Fibroblast of lung (primary cell): ENCODE measurements at places on chromosomes 12 and 14.

GRCh38 chr12:116441292-116441691 lies 117.9 kb upstream of the MAP1LC3B2 start:
- DNase-seq = no peak
- H3K27me3 ChIP-seq = no peaks in the 10 kb centered on the region
- H3K4me1 ChIP-seq = no peaks in the 10 kb centered on the region
- H3K36me3 ChIP-seq = no peaks in the 10 kb centered on the region
- no peak overlapping the region for H3K4me3 ChIP-seq

DNA sequence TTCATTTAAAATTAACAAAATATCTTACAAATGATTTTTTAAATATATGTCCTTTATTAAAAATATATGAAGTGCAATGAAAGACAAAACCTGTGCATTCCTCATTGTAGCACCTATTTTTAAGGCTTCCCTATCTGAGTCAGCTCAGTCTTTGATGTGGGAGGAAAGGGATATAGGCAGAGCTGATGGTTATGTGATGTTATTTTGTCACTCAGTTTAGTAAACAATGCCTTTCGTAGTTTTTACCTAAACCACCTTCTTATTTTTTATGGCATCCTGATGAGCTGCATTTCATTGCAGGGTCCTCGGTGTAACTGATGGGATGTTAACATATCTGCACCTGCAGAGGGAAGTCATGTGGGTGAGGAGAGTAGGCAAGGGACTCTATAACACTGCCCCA lies 58.9 kb upstream of the FRMD6 start:
- H3K4me1 ChIP-seq = peaks cover 5% of the 10 kb centered on the region
- H3K4me3 ChIP-seq = no peak overlapping the region
- H3K27me3 ChIP-seq = no peaks in the 10 kb centered on the region
- no peak for DNase-seq
- H3K36me3 ChIP-seq = no peaks in the 10 kb centered on the region

DNA sequence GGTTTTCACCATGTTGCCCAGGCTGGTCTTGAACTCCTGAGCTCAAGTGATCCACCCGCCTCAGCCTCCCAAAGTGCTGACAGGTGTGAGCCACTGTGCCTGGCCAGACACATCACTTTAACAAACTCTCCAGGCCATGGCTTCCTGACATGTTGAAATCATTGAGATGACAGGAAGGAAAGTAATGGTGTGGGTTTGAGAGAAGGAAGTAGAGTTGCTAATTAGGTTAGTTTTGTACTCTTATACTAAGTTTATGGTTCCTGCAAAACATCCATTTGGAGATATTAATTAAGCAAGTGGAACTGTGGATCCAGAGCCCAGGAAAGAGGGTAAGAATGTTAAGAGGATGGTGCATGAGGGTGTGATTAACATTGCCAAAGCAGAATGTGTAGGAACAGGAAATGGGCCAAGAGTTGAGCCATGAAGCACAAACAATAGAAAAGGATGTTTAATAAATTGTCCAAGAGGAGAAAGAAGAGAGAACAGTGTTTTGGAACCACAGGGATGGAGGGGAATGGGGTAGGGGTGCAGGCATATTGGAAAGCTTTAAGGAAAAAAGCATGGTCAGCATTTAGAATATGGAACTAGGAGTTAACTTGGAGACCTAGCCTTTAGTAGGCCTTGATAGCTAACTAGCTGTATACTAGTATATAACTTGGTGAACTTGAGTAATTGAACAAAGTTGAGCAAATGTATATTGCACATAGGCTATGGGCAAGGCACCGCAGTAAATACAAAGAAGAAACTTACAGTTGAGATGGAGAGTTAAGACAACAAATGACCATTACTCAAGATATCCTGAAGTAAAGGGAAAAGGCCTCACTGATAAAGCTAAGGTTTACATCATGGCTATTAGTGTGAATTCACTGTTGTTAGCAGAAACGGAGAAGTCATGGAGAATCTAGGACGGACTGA lies 91.3 kb upstream of the DNM1L start:
- no peaks in the 10 kb centered on the region for H3K4me1 ChIP-seq
- no peaks in the 10 kb centered on the region for H3K27me3 ChIP-seq
- H3K4me3 ChIP-seq = no peak overlapping the region
- H3K27ac ChIP-seq = no peak overlapping the region
- no peaks in the 10 kb centered on the region for H3K36me3 ChIP-seq

DNA sequence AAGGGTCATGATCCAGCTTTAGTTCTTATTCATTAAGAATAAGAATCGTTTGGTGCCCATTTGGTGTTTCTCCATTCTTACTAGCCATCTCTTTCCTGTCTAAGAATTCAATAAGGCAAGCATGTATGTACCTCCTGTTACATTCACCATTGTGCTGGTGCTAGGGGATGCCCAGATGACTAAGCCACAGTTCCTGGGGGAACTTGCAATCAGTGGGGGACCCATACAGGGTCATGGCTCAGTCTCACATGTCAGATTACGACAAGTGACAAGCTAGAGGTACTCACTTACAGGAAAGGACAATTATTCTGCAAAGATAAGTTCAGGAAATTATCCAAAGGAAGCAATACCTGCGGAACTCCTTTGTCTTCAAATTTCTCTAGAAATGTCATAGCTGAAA lies 125.4 kb downstream of the STXBP6 start:
- no peaks in the 10 kb centered on the region for H3K4me1 ChIP-seq
- H3K36me3 ChIP-seq = no peaks in the 10 kb centered on the region

- no peak overlapping the region for H3K4me3 ChIP-seq
- H3K27ac ChIP-seq = no peak overlapping the region
- no peaks in the 10 kb centered on the region for H3K36me3 ChIP-seq
- DNase-seq = no peak
These were observed 24.9 kb upstream of the MED13L start for GRCh38 chr12:116302166-116303058.

- DNase-seq = no peak
- H3K27ac ChIP-seq = no peak overlapping the region
- H3K4me1 ChIP-seq = no peaks in the 10 kb centered on the region
- no peak overlapping the region for H3K4me3 ChIP-seq
- no peaks in the 10 kb centered on the region for H3K36me3 ChIP-seq
These were observed 11.2 kb upstream of the TMX1 start for GRCh38 chr14:51228890-51229289.

GRCh38 chr12:13117029-13117428 lies 13.6 kb upstream of the GSG1 start:
- no peaks in the 10 kb centered on the region for H3K36me3 ChIP-seq
- H3K27ac ChIP-seq = no peak overlapping the region
- H3K27me3 ChIP-seq = no peaks in the 10 kb centered on the region
- no peak for DNase-seq

DNA sequence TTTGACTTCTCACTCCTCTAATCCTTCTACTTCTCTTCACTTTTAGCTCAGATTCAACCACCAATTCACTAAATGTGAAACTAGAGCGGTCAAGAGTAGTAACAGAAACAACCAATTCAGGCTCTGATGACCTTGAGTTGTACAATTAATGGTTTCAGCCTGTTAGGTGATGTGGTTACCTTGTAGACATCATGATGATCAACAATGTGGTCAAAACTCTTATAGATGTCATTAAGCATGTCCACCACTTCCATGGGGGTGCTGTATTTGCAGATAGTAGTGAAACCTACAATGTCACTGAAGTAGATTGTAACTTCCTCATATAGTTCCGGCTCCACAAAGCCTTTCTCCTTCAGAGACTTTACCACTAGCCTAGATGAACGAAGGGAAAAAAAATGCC lies 54.1 kb upstream of the PLBD1 start:
- H3K27ac ChIP-seq = no peak overlapping the region
- no peaks in the 10 kb centered on the region for H3K36me3 ChIP-seq
- no peaks in the 10 kb centered on the region for H3K4me1 ChIP-seq
- H3K4me3 ChIP-seq = no peak overlapping the region
- no peak for DNase-seq
- H3K27me3 ChIP-seq = no peaks in the 10 kb centered on the region

- H3K27ac ChIP-seq = no peak overlapping the region
- no peak overlapping the region for H3K4me3 ChIP-seq
- H3K36me3 ChIP-seq = peaks cover 11% of the 10 kb centered on the region
These were observed 49.4 kb downstream of the DGLUCY start for GRCh38 chr14:91163316-91163715.

DNA sequence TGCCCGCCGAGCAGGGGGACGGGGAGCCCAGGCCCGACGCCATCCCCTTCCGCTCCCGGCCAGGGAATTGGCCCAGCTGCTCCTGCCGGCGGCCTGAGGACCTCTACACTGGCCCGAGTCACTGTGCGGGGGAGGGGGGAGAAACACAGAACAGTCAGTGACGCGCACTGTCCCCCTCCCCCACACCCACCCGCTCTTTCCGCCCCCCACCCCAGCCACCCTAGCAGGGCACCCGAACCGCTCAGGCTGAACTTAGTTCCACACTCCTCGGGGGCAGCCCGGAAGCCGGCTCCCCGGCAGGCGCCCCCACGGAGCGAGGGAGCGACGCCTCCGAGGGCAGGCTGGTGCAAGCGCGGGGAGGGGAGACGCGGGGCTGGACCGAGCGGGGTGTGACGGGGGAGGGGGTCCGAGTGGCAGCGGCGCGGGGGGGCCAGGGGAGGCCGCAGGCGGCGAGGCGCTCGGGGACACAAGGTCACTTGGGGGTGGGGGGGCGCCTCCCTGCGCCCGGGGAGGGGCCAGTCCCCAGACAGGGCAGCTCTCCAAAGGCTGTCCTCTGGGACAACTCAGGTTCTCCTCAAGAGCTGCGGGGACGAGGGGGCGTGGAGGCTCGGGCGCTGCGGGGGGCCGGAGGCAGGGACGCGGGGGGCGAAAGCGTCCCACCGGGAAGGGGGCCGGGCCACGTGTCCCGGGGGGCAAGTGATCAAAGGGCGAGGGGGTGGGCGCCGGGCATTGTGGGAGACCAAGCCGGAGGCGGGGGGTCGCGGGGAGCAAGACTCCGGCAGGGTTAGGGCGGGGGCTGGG lies 648 bp downstream of the CHD4 start:
- H3K27me3 ChIP-seq = no peaks in the 10 kb centered on the region
- H3K36me3 ChIP-seq = peaks cover 8% of the 10 kb centered on the region
- H3K4me3 ChIP-seq = peak overlapping the region; percentile 93
- peak; percentile 34 for DNase-seq

DNA sequence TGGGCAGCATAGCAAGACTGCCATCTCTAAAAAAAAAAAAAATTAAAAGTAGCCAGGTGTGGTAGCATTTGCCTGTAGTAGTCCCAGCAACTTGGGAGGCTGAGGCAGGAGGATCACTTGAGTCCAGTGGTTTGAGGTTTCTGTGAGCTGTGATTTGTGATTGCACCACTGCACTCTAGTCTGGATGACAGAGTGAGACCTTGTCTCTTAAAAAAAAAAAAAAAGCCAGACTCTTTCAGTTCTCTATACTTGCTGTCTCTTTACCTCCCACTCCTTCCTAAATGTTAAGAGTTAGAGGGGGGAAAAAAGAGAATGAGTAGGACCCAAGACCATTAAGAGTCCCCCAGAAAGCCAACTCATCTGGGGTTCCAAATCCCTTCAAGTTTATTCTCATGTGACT lies 17.8 kb downstream of the EIF2S1 start:
- DNase-seq = no peak
- H3K4me1 ChIP-seq = no peaks in the 10 kb centered on the region

DNA sequence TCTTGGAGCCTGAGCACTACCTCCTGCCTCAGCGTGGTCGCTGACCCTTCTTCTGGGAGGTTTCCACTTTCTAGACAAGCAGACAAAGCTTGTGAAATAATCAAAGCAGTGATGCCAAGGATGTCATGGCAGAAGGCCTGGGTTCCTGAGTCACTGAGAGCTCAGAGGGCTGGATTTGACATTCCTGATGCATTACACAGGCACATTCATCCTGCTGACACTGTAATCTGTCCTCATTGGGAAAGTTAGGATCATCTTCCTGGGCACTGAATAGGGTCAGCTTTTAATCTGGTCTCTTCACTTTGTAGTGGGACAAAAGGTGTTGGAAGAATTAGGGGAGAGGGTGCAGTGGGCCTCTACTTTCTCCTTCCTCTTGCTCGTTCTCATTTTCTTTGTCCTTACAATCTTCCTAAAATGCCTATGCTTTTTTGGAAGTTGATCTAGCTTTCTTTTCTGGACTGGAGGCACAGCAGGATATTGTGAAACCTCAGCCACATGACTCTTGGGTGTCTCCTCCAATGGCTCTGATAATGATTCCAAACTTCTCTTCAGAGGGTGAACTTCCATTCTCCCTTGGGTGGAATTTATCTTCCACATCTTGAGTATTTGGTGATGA lies 29.6 kb downstream of the EEA1 start:
- peaks cover 2% of the 10 kb centered on the region for H3K36me3 ChIP-seq
- peak overlapping the region; percentile 86 for H3K27ac ChIP-seq
- DNase-seq = peak; percentile 98
- H3K4me3 ChIP-seq = no peak overlapping the region
- H3K27me3 ChIP-seq = no peaks in the 10 kb centered on the region

DNA sequence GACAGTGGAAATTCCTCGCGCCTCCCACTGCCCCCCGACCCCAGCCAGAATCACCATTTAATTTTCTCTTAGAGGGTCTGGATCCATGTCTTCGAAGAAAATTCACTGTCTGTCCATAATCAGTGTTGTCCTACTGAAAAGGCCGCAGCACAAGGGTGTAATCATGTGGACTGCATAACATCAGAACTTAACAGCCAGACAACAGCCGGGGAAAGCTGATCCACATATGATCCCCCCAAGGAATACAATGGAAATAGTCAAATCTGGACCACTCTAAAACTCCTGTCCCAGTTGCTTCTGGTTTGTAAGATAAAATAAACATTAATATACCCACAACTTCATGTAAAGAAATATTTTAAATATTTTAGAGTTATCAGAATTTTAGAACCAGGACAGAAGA lies 177.5 kb downstream of the SSPN start:
- DNase-seq = no peak
- no peak overlapping the region for H3K27ac ChIP-seq
- no peak overlapping the region for H3K4me3 ChIP-seq
- H3K4me1 ChIP-seq = peaks cover 4% of the 10 kb centered on the region
- H3K36me3 ChIP-seq = no peaks in the 10 kb centered on the region

DNA sequence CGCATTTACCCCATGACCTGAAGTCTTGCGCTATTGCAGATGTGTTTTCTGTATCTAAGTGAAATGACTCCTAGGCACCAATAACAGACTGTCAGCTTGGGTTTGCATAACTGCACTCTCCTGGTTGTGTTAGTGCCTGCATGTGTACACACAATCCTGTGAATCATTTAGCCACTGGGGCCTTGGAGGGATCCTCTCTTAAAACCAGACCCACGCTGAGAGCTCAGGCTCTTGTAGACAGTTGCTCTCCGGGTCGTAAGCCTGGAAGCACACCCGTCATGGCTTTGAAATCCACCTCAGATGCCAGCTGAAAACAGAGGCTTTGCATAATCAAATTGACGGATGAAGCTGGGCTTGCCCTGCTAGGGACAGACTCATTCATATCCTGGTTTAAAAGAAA lies 79.2 kb upstream of the RBM19 start:
- H3K4me3 ChIP-seq = no peak overlapping the region
- no peaks in the 10 kb centered on the region for H3K4me1 ChIP-seq
